ENCODE measurements at places on chromosomes 11 and 22.

GRCh38 chr22:25492841-25493734, 71.4 kb upstream of the GRK3 start:
- DNase-seq, result no peak

DNA sequence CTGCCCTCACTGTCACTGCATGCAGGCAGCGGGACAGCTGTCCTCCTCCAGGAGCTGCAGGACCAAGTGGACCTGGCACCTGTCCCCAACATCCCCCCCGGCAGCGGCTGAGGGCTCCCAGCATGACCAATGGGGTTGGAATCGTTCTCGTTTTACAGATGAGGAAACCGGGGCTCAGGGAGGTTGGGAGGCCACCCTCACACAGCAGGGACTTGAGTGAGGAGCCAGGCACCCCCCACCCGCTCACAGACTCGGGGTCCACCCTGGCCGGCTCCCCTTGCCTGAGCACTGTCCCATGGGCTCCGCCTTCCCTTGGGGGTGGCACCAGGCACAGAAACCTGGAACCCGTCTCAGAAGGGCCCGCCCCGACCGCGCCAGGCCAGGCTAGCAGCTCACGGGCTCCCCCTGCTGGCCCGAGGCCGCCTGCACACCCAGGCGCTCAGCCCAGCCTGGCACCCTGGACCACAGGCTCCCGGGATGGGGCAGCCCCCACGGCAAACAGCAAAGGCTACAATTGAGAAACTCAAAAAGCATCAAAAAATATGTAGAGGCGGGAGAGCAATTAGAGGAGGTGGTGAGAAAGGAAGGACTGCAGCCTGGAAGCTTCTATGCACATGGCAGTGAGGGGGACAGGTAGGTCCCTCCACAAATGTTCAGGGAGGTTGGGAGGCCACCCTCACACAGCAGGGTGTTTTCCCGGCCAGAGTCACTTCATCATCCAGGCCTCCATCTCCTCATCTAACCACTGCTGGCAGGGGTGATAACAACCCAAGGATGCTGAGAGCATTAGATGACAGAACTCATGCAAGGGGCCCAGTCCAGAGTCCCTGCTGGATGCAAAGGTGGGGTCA, 12.8 kb downstream of the MACROD1 start:
- no peak for DNase-seq

GRCh38 chr22:49997932-49998717, 14.4 kb downstream of the IL17REL start:
- no peak for DNase-seq

DNA sequence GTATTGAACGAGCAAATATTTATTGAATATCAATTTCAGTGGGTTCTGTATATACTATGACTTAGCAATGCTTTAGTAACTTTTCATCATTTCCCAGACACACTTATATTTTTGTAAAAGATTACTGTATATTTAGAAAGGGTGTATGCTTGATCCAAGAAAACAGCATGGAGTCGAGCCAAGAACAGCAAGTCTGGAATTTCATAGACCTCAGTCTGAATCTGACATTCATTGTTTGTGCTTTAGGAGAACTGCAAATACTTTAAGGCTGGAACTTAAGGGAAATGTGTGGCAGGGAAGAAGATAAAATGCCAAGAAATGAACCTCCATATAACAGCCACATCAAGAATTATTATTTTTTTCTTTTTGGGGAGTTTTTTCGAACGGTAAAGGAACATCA, 1156.8 kb downstream of the LRRC4C start:
- no peak for DNase-seq

DNA sequence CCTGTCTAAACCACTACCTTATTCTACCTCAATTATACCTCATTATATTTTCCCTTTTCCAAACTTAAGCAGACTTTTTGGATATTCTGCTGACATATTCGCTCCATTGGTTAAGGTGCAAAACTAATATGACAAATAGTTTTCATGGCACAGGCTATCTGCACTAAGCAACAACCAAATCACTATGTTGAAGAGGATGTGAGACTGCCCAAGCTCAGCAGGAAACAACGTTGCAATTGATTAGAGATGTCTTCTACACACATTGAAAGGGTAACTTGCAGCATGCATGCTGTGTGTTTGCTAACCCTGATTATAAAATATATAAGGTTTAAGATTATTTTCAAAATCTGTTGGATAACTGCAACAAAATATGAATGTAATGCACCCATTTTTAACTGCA, 61.6 kb downstream of the STK33 start:
- DNase-seq, result no peak

Data from thoracic aorta (tissue), 2 donors.